Activated CD4-positive, CD25-positive, alpha-beta regulatory T cell (primary cell): ENCODE measurements at places on chromosomes 7 and 10.

GRCh38 chr10:104099269-104099668 lies 13.6 kb upstream of the COL17A1 start:
- DNase-seq = no peak

DNA sequence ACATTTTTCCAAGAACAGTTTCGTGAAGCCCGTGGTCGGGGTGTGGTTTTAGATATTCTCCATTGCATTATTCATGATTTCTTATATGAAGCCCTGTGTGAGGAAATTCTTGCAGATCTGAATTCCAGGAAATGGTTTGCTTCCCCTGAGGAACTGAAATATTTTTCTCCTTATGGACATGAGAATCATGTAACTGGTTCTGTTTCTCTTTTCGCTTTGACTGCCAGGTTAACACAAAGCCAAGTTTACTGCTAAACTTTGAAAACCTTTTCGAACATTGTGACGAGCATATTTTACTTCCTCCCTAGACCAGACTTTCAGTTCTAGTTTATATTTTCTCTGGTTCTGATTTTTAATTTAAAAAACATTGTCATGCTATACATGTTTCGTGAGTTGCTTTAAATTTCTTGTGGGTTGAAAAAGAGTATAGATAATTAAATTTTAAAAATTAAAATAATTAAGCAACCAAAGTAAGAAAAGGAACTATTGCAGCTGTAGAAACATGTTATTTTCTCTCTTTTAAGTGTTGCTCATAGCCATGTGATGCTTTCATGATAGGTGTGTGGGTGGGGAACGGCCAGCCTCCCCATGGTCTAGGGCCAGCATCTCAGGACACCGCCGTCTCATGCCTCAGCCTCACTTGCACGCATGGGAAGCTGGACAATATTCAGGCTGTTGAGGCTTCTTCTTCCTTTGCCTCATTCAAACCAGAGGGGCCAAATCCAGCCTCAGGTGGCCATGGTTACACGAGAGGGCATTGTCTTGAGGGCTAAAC lies 97.1 kb downstream of the CREB5 start:
- no peak for DNase-seq

- DNase-seq = no peak
Measured at GRCh38 chr7:151539088-151539671, 19.5 kb upstream of the RHEB start.

DNA sequence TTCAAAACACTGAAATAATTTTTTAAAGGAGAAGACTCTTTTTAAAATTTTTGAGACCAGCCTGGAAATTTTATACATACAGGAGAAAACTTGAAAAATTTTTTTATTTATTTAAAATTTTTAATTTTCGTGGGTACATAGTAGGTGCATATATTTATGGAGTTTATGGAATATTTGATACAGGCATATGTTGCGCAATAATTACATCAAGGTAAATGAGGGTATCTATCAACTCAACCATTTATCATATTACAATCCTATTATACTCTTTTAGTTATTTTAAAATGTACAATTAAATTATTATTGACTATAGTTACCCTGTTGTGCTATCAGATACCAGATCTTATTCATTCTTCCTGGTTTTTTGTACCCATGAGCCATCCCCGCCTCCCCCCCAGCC lies 75.1 kb downstream of the AHCYL2 start:
- no peak for DNase-seq

- no peak for DNase-seq
Measured at GRCh38 chr7:90715067-90715466, 118.9 kb downstream of the CDK14 start.

DNA sequence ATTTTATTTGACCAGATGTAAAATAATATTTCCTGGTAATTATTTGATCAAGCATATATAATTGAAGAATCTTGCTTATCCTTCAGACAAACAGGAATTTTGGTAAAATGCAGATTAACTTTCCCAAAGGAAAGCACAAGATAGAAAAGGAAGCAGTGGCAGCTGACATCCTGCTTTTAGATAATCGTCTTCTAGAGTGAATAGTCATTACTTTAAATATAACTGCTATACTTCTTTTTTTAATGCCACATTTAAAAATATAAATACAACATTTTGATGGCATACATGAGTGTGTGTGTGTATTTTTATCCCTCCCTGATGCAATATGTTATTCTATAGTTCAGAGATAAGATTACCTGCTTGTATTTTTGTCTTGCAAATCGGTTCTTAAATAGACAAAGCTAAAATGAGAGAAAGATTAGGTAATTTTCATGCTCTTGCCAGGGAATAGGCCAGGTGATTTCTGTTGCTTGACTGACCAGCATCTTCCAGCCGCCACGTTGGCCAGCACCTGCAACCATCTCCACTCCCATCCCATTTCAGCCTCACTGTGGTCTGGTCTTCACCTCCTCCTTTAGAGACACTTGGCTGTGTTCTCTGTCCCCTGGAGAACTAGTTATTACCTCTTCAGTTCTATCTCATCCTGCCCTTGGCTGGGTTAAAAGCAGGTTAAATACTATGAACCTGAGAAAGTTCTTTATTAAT lies 58.1 kb downstream of the MDFIC start:
- DNase-seq = no peak

GRCh38 chr10:78630944-78631838 lies 437.6 kb upstream of the ZMIZ1 start:
- DNase-seq = no peak
